ENCODE measurements at places on chromosomes 1 and 21.
A peak's percentile ranks its signal among the peaks of the same experiment; 100 is the strongest.

DNA sequence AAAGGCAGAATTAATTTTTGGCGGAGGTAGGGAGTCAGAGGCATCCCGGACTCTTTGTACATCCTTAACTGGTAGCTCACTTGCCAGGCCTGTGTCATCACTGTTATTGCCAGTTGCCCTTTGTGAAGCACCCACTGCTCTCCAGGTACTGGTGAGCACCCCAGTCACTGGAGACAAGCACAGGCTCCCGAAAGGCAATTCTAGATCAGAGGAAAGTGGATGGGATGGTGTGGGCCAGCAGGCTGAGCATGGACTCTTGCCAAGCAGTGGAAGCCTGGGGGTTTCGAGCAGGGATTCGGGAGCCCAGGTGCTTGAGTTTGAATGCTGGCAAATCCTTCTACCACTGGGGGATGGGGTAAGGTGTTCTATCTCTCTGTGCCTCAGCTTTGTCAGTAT lies 551.1 kb downstream of the MATN1 start:
- no peak for DNase-seq

DNA sequence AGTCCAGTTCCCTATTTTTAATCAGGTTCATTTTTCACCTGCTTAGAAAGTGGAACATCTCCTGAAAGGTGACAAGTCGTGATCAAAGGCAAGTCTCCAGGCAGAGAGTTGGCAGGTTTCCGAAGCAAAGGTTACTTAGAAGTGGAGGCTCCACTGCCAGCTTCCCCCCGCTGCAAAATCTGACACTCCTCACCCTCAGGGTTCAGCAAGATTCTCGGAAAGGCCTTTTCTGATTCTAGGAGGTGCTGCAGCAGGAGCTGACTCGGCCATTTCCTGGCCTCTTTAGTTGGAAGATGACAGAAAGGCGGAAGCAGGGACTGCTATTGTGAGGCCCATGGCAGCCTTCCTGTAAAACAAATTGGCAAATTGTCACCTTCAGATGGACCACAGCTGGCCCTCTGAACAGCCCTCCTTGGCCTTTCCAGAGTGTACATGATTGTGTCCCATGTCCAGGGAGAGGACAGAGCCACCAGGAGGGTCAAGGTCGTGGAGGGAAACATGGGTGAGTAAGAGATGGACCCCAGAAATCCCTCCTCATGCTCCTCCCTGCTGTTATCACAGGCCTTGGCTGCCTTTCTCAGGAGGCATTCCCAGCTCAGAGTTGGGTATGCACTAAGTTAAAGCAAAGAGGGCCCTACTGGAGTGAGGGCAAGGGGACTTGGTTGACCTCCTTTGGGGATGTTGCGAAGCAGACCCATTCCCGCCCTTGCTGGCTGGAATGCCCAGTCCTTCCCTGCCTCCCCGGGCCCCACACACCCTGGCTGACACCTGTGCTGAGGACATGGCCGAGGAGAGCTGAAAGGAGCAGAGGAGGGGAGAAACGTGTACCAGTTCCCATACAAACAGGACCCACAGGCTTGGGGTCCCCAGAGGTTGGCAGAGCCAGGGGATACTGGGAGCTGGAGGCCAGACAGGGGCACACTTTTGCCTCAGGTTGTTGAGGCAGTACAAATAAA lies 115.5 kb upstream of the IRF2BP2 start:
- DNase-seq = no peak

DNA sequence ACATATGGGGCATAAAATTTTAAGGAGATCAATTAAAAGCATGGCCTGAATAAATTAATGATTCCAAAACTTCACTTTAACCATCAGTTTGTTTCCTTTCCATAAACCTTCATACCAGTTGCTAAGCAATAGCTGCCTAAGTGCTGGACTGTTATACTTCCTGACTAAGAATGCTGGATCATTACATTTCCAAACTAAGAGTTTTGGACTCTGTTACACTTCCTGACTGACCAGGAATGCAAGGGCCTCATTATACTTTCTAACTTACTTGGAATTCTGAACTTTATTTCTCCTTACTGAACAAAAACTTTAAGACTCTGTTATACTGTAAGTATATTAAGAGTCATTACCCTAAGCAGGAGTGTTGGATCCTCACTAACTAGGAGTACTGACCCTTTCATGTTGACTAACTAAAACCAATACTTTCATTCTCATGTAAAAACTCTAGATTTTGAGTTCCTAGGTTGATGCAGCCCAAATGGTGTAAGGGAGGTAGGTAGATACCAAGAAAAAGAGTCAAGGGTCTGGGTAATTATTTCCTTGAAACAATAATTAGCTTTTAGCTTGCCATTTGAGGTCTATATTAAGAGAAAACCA lies 118.2 kb downstream of the FAF1 start:
- DNase-seq = no peak

DNA sequence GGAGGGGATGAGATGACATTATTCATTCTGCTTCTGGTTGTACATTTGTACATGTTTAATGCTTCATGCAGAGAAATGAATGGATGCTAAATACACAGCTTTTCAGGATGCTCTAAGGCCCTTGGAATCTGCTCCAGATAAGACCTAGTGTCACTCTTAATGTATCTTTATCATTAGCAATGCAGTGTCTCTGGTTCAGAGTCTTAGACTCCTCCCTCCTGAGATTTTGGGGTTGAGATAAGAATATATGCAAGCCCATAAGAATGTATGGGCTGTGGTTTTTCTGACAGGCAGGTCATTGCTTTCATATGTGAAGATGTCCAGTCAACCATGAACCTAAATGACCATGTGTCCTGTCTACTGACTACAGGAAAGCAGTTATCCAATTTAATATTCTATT lies 415.5 kb downstream of the RPS6KC1 start:
- DNase-seq = no peak

GRCh38 chr1:3417082-3417739 lies 37.3 kb upstream of the ARHGEF16 start:
- no peak for DNase-seq

- no peak for DNase-seq
Measured at GRCh38 chr1:197632651-197633050, 142.6 kb downstream of the DENND1B start.

DNA sequence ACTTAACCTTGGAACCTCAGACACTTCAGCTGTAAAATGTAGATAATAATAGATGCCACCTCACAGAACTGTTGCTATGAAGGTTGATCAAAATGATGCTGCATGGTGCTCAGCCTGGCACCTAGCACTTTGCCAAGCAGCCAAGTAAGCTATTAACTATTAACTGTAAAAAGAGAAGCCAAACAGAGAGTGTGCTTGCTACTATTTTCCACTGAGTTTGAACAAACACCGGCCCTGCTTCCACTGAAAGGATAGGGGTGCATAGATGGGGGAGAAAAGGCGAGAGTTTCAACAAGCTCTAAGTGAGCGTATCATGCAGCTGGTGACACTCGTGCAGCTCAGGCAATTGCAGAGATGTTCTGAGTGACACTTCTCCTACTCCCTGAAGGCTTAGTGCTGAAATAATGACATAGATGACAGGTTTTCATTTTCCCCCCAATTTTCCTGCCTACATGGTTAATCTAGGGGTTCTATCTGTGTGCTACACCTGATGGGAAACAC lies 78.2 kb downstream of the GPR88 start:
- DNase-seq = peak; percentile 11

DNA sequence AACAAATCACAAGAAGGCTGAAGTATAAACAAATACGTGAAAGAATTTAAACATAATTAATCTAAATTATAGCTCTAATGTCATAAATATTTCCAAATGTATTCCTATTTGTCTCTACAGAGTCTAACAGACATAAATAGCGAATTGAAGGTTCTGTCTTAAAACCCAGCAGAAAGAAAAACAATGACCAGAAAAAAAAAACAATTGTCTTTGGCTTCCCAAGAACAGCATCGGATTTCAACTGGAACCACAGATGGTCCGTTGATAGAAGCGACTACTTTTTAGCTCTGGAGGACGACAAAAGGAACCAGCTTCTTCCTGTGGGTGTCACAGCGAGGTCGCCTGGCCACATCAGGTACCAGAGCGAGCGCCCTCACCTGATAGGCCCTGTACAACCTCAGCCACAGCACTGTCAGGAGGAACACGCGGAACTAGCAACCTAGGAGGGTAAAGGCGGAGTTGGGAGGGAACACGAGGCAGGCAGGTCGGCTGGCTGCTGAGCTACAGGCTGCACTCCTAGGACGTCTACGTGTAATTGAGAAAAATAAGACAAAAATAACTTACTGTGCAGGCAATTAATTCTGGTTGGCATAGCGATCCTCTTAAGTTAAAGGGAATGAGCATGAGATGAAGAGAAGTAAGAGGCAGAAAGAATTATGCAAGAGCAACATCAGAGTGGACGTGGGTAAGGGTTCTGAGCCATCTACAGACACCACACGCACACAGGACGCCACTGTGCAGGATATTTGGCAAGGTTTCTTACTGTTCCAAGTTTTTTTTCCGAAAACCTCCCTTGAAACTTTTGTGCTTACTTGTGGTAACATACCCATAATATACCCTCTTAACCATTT lies 16.7 kb upstream of the PRDM15 start:
- peak; percentile 22 for DNase-seq

- no peak for DNase-seq
Measured at GRCh38 chr1:206447422-206447765, 22.9 kb upstream of the IKBKE start.
